HL-60 (cell line): ENCODE measurements at places on chromosomes 5 and 9.

GRCh38 chr9:129557192-129558036 lies 63.5 kb downstream of the C9orf50 start:
- no peak for DNase-seq

DNA sequence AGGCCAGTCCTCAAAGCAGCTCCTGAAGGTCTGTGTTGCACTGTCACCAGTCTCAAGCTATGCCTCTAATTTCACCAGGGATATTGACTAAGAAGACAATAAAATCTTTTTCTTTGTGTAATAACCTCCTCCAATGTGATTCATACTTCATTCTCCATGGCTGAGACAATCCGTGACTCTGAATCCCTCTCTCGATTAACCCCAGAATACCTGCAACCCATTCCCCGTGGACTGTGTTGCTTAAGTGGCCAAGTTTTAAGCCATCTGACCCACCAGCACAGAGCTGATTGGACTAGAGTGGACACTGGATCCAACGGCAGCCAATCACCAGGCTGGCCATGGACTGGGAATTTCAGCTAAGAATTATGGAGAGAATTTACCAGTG lies 5.4 kb upstream of the CCIN start:
- DNase-seq = no peak

GRCh38 chr9:114061830-114062474 lies 16.1 kb downstream of the AMBP start:
- DNase-seq = no peak

GRCh38 chr5:79544131-79544530 lies 30.2 kb upstream of the HOMER1 start:
- DNase-seq = no peak

DNA sequence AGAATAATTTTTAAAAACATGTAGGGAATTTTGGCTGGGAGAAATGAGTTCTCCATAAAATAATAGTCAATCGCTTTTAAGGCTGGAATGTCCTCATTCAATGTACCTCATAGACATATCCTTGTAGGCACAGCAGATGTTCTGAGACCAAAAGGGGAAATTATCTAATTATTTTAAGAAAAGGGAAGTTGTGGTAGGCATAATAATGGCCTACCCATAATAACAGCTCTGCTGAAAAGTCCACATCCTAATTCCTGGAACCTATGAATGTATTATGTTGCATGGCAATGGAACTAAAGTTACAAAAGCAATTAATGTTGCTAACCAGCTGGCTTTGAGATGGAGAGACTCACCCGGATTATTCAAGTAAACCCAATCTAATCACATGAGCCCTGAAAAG lies 216.1 kb downstream of the TRIM36 start:
- peak; percentile 1 for DNase-seq

DNA sequence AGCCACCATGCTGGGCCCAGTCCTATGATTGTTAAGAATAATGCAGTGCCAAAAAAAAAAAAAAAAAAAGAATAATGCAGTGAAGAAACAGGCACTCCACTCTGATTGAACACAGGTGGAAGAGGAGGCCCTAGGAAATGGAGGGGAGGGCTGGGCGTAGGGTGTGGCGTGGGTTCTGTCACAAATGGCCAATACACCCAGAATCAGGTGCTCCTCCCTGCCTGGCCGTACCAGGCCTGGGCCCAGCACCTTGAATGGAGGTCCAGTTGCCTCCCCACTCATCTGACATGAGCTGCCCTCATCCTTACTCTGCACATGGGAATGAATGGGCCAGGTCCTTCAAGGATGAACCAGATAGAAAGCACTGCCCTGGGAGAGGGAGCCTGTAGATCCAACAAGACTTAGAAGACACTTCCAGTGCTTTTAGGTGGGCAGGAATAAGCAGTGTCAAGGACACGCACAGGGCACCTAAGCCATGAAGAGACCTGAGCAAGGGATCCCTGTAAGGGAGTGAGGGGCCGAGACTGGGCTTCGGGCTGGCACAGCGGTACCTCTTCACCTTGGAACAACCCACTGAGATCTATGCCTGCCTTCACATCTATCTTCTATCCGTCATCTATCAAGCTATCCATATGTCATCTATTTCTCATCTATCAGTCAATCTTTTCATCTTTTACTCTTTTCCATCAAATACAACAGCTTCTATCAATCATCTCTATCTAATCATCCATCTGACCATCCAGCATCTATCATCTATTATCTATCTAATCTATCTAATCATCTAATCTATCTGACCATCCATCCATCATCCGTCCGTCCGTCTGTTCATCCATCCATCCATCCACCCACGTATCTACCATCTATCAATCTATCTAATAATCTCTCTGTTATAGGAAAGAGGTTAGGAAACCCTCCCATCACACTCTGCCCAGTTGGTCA lies 15.9 kb downstream of the NINJ1 start:
- DNase-seq = no peak
